Stimulated activated CD8-positive, alpha-beta memory T cell treated with anti-CD3 and anti-CD28 coated beads, Interleukin-7, amount 100 ng/mL, for 24 hours (primary cell): ENCODE measurements at places on chromosomes 5 and 9.

- no peak for DNase-seq
These were observed 10.7 kb upstream of the AGPAT2 start for GRCh38 chr9:136697821-136698526.

DNA sequence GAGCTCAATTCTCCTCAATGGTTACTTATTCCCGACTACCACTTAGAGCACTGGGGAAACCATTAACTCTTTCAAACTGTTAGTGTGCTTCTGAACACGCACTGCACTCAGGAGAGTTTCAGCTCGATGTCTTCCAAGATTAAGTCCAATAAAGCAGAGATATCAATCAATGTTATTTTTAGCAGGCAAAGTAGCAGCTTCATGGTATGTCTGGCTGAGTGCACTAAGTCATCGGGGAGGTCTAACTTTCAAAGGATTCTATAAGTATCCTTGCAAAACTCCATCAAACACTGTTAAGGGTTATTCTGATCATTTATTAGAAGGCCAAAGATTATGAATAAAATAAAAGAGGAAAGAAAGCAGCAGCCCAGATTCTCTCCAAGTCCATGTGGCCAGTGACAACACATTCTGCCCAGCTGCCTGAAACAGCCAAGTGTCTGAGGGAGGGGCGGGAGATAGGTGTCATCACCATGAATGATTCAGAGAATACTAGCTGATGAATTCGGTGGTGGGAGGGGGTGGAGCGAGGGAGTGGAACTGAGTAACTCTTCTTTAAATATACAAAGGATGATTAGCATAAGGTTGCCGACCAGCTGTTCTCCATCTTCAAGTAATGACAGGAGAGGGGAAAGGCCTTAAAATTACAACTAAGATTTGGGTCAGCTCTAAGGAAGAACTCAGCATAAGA lies 21.3 kb downstream of the NREP start:
- no peak for DNase-seq

GRCh38 chr5:127567026-127567768 lies 49.8 kb downstream of the PRRC1 start:
- no peak for DNase-seq

- DNase-seq = no peak
These were observed 310.7 kb downstream of the HCN1 start for GRCh38 chr5:45385321-45386058.

- no peak for DNase-seq
These were observed 130.7 kb upstream of the NREP start for GRCh38 chr5:111887706-111888105.

DNA sequence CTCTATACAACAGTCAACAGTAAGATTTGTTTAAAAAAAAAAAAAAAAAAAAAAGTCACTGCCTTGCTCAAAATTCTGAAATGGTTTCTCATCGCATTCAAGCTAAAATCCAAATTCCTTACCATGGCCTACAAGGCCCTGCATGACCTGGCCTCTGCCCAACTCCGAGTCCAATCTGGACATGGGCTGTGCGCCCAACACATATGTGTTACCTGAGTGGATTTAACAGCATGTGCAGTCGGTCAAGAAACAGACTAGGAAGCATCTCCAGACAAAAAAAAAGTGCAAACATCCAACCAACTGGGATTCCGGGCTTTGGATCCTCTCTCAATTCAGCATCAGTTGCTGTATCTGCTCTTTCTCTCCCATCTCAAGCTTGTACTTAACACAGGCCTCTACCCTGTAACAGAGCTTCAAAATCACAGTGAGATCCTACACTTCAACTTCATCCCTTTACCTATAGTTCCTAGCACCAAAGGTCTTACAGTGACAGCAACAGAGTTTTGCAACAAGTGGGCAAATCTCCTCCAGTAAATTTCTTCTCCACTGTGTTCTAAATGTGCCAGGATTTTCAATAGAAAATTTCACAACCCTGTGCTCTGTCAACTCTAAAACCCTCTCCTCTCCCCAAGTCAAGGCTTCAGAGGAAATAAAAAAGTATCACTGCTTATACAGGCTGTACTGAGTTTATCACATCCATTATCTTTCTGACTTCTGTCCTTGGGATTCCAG lies 19.6 kb downstream of the ZNF608 start:
- no peak for DNase-seq

- DNase-seq = no peak
These were observed 4.0 kb downstream of the SAP30L start for GRCh38 chr5:154449786-154450185.

DNA sequence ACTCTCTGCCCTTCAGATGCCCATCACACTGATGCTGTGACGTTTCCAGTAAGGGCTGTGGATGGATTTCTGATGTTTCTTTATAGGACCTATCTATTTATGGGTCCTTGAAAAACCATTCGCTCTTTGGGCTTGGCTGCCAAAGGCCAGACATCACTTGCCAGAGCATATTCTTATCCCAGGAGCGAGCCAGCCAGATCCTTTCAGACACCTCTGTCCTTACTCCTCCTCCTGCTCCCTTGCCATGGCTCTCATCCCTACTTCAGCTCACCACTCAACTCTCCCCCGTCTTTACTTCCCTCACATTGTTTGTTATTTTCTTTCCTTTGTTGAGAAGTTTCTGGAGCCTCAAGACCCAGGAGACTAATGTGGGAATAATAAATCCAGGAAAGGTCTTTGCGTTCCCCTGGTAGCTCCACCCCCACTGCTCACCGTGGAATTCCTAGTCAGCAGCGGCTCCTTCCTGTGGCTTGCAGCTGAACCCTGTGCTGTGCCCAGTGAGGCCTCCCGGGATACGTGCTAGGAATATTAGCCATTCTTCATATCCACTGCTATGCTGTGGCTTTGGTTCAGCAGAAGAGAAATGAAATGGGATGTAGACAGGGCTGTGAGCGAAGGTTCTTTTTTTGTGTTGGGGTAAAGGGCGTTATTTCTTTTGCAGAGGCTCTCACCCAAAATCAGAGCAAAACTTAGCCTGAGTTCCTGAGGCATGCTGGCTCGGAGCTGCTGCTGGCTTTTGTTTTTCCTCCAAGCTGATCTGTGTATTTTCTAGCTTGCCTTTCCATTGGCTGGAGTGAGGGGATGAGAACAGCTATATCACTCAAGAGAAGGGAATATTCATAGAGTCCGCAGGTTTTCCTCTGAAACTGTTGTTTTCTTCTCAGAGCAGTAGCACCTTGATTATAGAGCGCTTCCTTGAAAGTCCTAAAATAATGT lies 171.1 kb downstream of the SAXO1 start:
- DNase-seq = no peak

DNA sequence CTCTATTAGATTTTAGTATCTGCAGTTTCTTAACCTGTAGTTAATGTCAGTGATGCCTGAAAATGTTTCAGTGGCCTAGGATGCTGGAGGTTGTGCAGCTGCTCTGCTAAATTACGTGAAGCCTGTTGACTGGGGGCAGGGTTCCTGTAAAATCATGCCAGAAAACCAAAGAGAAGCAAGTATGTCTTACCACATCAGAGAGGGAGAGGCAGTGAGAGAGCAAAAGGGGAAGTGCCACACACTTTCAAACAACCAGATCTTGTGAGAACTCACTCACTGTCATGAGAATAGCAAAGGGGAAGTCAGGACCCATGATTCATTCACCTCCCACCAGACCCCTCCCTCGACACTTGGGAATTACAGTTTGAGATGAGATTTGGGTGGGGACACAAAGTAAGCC lies 83.9 kb upstream of the CYLC2 start:
- no peak for DNase-seq

DNA sequence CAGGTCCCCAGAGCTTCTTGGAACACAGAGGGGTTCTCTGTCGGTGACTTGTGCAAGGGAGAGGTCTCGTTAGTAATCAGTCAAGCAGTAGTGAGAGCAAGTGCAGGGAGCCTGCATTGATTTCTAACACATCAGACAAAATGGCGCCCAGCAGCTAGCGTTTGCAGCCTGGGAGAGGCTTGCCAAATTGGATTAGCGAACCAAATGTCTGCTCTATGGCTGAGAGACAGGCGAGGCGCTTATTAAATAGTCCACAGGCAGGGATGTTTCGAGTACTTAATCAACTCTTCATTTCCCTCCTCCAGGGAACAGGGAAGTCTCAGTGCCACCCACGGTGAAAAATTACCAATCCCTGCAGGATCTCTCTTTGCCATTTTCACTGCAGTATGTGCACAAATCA lies 131.4 kb upstream of the SHB start:
- no peak for DNase-seq

DNA sequence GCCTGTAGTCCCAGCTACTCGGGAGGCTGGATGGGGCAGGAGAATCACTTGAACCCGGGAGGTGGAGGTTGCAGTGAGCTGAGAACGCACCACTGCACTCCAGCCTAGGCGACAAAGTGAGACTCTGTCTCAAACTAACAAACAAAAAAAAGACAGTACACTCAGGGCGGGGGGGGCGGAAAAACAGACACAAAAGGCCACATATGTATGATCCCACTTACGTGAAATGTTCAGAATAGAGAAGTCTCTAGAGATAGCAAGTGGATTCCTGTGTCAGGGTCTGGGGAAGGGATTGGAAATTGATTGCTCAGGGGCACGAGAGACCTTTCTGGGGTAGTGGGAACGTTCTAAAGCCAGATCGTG lies 9.0 kb upstream of the LCN1 start:
- no peak for DNase-seq
